Chondrocyte (in vitro differentiated cells): ENCODE measurements at places on chromosomes 6 and 20. TPM values are rescaled to one million over a fixed set of nuclear protein-coding genes. Genes with fewer than 3 reads are reported as not detected.
A peak's percentile ranks its signal among the peaks of the same experiment; 100 is the strongest.

- no peak for DNase-seq
These were observed 2.1 kb upstream of the VSX1 start for GRCh38 chr20:25083773-25084625.

The PPIL6 gene
- total RNA-seq: 2.2 to 2.7 TPM (median 2.5 TPM) in 3 replicates

DNA sequence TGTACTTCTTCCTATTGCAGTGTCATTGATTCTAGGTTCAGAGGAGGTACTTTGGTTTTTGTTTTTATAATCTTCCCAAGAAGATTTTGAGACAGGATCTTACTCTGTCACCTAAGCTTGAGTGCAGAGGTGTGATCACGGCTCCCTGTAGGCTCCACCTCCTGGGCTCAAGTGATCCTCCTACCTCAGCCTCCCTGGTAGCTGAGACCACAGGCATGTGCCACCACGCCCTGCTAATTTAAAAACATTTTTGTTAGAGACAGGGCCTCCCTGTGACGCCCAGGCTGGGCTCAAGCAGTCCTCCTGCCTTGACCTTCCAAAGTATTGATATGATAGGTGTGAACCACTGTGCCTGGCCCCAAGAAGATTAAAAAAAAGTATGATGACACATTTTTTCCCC, 3.4 kb upstream of the SLC17A5 start:
- DNase-seq: no peak

The CST8 gene
- total RNA-seq: not detected in 3 replicates

DNA sequence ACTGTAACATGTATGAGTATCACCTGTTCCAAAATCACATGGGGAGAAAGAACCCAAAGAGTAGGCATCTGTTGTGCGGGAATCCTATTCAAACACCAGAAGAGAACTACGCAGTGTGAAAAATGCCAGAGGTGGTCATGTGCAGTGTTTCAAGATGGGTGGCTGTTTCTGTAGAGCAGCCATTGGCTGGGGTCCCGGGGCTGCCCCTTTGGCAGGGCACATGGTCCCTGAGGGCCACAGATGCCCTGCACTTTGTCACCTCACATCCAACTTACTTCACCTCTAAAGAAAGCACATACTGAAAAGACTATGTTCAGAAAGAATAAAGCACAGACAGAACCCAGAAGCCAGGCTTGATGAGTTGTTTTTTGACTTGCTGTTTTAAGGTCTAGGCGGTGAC, 12.3 kb downstream of the MTCH1 start:
- no peak for DNase-seq

- no peak for DNase-seq
These were observed 29.7 kb upstream of the UFL1 start for GRCh38 chr6:96491926-96492325.

DNA sequence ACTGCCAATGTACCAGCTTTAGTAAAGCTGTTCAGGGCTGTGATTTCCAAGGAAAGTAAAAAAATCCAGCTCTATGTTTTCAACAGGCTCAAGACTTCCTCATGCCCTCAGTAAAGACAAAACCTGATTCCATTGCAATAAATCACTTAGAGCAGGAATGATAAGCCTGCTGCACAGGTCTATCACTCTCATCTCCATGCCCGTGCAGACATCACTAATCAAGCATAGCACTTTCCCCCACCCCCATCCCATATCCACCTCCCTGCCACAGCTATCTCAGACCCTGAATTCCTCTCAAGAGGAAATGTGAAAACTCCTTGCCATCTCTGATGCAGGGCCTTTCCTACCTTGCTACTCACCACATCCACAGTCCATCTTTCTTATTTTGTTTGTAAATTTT, 554.9 kb downstream of the MAFB start:
- DNase-seq: no peak

The SMOC2 gene
- total RNA-seq: 56.3 to 148 TPM (median 145 TPM) in 3 replicates

The OXT gene
- total RNA-seq: not detected in 3 replicates

DNA sequence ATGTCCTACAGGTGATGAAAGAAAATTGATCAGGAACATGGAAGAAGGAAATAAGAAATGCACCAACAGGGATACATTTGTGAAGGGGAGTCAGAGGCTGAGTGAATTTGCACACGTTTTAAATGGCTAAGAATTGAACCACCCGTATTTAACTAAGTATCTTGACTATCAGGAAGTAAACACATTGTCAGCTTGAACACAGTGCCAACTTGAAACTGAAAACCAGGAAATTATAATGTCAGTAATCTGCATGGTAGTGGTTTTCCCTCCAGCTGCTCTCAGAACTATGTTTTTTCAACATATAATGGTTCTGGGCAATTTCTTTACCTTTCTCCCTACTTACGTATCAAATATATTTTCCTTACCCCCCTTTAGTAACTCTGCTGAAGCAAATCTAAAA, 366.5 kb upstream of the POU3F2 start:
- no peak for DNase-seq

DNA sequence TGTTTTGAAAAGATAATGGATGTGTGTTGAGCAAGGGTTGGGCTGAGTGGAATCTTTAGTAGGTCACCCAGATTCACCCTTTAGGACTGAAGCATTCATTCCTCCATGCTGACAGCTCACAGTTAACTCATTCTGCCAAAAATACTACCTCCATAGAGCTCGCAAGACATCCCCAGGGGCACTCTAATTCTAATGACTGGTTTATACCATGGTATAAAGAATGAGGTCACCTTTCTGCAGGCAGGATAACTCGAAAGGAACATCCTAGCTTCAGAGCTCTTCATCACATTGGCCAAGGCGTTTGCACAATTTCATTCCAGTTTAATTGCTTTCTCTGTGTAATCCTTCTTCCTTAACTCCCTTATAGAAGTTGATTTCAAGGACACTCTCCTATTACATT, 1257.2 kb upstream of the EYS start:
- no peak for DNase-seq

DNA sequence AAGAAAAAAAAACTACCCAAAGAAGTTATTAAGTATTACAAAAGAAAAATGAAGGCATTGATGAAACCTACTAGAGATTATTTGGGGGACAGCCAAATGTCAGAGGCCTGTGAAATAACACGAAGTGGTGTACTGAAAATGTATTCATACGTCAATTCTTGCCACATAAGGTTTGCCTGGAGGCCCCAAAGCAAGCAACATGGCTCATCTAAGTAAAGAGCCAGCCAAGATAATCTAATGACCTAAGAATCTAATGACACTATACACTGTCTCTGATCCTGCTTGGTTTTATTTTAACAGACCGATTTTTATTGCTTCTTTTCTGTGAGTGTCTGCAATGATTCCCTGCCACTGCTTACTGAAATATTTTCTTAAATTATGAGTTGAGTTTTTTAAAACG, 34.7 kb downstream of the FILIP1 start:
- no peak for DNase-seq

The PARD6B gene
- total RNA-seq: 0.34 to 2.2 TPM (median 1.1 TPM) in 3 replicates

GRCh38 chr6:107657755-107658461, 166.2 kb downstream of the SCML4 start:
- DNase-seq: no peak

The ARMH2 gene
- not detected in 3 replicates for total RNA-seq

- DNase-seq: no peak
These were observed 96.6 kb upstream of the SMLR1 start for GRCh38 chr6:130730600-130730999.

The SLC32A1 gene
- not detected in 3 replicates for total RNA-seq

DNA sequence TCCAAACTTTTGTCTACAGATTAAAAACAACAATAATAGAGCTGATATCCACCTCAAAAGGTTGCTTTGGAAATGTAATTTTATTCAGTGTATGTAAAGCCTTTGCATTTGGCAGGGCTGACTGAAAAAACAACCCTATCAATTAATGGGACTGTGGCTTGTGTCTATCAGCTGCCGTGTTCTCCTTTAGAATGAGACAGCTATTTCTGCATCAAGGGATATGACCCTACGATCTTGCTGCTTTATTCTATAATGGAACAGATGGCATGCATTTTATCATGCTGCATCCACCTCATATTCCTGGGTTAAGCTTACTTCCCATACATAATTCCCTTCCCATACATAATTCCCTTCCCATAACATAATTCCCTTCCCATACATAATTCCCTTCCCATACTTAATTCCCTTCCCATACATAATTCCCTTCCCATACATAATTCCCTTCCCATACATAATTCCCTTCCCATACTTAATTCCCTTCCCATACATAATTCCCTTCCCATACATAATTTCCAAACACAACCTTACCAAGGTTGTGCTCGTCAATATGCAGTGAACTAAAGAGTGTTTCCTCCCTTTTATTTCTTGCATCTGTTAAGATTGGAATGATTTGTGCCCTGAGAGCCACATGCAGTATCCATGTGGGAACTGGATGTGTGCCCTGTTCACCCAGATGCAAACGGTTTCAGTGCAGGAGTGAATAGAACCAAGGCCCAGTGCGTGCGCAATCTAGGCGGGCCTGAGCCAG, 26.8 kb downstream of the SERPINB6 start:
- DNase-seq: no peak

The SNRNP48 gene
- total RNA-seq: 9.6 to 16.0 TPM (median 9.7 TPM) in 3 replicates

The GPR6 gene
- total RNA-seq: not detected in 3 replicates

DNA sequence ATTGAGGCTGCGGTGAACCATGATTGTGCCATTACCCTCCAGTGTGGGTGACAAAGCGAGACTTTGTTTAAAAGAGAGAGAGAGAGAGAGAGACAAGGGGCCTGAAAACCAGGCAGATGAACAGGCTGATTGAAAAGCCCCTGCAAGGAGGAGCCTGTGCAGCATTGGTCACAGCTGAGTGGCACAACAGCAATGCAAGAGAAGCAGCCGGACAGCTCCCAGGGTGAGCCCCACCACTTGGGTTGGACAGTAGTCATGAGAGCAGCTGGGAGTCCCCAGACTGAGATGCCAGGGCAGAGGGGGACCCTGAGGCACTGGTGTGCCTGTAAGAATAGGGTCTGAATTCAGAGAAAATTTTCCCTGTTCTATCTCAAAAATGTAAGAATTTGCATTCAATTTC, 10.2 kb downstream of the DNPH1 start:
- DNase-seq: peak; percentile 57

DNA sequence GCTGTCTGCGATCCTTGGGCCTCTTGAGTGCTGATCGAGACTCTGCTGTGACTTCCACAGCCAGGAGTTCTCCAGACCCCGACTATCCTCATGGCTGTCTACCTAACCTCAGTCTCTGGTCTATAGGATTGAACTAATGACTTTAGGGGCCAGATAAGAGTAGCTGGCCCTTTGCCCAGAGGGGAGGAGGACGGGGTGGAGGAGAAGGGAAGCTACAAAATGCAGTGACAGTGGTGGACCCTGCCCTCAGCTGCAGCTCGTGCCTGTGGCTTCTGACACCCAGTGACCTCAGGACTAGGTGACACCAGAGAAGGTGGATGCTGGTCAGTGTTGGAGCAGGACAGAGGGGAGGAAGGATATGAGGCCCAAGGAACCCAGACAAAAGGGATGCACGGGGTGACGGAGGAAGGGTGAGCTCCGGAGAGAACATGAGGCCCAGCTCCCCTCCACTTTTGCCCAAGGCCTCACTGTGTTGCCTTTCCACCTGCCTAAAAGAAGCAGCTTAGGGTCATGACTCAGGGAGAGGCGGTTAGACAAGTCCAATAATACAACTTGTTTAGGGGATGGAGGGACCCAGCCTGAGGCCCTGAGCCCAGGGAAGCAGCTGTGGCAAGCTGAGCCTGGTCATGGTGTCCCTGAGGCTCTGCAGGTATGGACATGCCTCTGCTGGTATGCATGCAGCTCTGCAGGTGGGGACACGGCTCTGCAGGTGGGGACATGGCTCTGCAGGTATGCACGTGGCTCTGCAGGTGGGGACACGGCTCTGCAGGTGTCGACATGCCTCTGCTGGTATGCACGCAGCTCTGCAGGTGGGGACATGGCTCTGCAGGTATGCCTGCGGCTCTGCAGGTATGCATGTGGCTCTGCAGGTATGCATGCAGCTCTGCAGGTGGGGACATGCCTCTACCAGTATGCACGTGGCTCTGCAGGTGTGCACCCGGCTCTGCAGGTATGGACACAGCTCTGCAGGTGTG, 67.7 kb downstream of the SYNJ2 start:
- peak; percentile 89 for DNase-seq

DNA sequence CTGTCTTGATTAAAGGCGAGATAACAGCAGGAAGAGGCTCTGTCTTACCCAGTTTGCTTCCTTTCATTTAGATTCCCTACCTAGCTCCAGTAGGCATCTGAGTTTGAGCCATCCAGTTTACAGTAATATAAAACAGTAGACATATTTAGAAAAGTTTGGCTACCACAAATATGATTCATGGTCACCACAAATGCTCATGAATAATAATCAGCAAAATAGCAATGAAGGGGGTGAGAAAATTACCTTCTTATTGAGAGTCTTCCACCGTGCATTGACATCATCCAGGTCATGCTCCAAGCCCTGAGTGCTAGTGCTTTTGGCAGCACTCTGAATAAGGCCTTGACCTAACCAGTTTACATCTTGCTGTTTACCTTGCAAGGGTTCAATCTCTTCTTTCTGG, 106.2 kb downstream of the DST start:
- DNase-seq: no peak

DNA sequence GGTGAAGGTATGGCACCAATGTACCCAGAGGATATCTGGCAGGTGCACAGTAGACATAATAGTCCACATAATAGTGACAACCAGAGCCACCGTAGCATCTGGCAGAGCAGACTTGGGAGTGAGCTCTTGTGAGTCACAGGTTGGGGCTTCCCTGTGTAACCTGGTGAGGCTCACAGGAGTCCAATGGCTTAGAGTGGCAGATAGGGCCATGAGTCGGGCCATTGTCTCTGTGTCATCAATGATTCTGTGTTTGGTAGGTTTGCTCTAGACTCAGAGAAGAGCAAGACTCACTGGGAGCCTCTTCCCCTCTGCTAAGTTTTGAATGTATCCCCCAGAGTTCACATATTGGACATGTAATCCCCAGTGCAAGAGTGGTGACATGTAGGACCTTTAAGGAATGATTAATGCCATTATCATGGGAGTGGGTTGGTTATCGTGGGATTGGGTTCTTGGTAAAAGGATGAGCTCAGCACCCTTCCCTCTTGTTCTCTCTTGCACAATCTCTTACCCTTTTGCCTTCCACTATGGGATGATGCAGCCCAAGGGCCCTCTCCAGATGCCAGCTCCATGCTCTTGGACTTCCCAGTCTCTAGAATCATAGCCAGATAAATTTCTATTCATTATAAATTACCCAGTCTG, 22.6 kb upstream of the SIRPA start:
- DNase-seq: no peak

GRCh38 chr6:14832427-14832826, 413.4 kb upstream of the JARID2 start:
- DNase-seq: no peak

GRCh38 chr20:55135923-55136322, 660.5 kb downstream of the DOK5 start:
- DNase-seq: no peak

DNA sequence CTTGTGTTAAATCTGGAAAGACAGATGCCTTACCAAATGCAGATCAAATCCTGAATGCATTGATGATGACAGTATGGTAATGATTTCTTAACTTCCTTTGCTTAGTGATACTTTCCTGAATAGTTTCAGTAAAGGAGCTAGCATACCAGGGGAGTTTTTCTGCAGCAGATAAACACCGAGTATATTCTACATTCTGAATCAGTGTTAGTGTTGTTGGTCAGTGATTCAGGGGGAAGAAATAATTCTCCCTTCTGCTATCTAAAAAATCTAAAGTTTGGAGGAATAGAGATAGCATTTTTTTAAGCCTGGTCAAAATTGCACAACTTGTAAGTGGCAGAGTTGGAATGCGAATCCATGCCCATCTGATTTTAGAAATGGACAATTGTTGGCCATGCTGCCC, 512.2 kb upstream of the MARCKS start:
- DNase-seq: no peak

The EPPIN gene
- total RNA-seq: not detected in 3 replicates

The RGS17 gene
- total RNA-seq: 1.5 to 2.2 TPM (median 1.8 TPM) in 3 replicates
